ENCODE measurements at places on chromosomes 11 and 22. TPM values are rescaled to one million over a fixed set of nuclear protein-coding genes. Genes with fewer than 3 reads are reported as not detected.

GRCh38 chr22:37219533-37219932 is 7.3 kb upstream of the SSTR3 start:
- no peak for DNase-seq

- no peak for DNase-seq
These were observed 55.1 kb downstream of the DLG2 start for GRCh38 chr11:85572056-85572455.

Gene GGT1
- 9.4 TPM for total RNA-seq

DNA sequence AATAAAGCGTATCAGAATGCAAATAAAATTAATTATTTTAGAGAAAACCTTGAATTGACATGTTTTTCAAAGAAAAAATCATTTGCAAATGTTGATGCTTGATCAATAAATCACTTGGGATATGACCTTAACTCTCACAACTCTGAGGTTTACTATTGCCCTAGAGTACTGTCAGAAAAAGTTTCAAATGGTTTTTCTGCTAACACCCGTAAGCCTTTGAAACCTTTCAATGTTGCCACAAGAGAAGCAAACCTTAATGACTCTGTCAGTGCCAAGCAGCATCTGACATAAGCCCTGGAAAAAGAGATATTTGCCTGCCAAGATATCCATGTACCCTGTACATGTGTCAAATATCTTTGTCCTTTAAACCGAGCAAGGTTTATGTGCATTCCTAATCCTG is 384.3 kb upstream of the ARHGAP42 start:
- no peak for DNase-seq

DNA sequence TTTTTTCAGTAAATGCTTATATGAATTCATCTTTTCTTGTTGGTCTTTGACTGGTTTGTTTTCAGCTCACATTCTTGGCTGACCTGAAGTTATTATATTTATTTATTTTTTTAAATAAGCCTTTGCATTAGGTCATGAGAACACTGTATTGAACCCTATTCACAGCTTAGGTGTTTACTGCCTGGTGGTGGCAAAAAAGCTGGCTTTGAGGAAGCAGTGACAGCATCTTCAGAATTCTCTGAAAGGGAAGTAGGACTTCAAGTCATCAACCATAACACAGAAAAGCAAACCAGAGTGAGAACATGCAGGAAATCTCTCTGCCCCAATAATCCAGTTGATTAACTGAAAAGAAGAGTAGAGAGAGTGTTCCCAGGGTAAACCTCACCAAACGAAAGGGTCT is 30.3 kb upstream of the MMP13 start:
- no peak for DNase-seq

Gene MAPK1
- total RNA-seq = 22.1 TPM

DNA sequence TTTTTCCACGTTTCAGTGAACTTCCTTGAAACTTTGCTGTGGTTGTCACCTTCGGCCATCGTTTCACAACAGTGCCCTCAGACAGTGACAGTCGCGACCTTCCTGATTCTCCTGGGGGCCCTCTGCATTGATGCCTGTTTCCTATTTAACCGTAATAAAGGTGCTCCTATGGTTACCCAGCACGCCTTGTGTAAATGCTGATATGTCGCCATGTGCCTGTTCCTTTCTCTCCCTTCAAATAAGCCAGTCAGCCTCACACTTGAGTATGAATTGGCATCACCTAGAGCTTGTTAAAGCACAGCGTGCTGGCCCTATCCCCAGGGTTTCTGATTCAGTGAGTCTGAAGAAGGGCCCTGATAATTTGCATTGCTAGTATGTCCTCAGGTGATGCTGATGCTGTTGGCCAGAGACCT is 104.8 kb downstream of the MICAL2 start:
- no peak for DNase-seq

- no peak for DNase-seq
These were observed 42.4 kb downstream of the KCNJ4 start for GRCh38 chr22:38412435-38413084.

DNA sequence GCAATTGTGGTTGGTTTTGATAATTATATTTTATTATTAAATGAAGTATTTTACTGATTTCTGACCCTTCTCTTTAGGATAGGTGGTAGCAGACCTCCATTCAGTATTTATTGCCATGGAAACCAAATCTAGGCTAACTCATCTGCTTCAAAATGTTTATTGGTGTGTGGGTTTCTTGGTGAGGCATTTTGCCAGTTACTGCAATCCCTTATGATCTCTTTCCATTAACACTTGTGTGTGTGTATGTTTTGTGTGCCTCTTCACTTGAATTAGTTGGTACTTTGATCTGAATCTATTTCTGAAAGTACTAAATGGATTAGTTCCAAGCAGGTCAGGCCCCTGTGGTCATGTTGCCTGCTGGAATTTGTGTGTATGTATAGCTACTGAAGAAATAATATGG is 184.4 kb upstream of the C11orf87 start:
- DNase-seq = no peak

Gene GAL
- not detected for total RNA-seq

- no peak for DNase-seq
These were observed 51.8 kb downstream of the THAP12 start for GRCh38 chr11:76329084-76329648.

DNA sequence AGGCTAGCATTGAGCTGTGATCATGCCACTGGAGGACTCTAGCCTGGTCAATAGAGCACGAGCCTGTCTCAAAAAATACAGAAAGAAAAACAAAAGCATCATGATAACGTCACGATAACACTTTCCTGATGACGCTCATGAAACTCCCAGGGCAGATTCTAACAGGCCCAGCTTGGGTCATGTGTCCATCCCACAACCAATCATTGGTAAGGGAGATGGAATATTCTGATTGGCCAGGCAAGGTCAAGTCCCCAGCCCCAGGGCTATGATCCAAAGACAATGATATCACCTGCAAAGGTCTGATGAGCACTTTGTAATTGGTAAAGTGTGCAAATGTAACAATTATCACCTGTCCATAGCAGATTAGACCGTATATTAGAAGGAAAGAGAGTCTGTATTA is 21.5 kb upstream of the DDX6 start:
- no peak for DNase-seq

GRCh38 chr11:68028802-68029545 is 1.5 kb upstream of the NDUFS8 start:
- DNase-seq = no peak

Gene RTN4R
- 3.2 TPM for total RNA-seq

DNA sequence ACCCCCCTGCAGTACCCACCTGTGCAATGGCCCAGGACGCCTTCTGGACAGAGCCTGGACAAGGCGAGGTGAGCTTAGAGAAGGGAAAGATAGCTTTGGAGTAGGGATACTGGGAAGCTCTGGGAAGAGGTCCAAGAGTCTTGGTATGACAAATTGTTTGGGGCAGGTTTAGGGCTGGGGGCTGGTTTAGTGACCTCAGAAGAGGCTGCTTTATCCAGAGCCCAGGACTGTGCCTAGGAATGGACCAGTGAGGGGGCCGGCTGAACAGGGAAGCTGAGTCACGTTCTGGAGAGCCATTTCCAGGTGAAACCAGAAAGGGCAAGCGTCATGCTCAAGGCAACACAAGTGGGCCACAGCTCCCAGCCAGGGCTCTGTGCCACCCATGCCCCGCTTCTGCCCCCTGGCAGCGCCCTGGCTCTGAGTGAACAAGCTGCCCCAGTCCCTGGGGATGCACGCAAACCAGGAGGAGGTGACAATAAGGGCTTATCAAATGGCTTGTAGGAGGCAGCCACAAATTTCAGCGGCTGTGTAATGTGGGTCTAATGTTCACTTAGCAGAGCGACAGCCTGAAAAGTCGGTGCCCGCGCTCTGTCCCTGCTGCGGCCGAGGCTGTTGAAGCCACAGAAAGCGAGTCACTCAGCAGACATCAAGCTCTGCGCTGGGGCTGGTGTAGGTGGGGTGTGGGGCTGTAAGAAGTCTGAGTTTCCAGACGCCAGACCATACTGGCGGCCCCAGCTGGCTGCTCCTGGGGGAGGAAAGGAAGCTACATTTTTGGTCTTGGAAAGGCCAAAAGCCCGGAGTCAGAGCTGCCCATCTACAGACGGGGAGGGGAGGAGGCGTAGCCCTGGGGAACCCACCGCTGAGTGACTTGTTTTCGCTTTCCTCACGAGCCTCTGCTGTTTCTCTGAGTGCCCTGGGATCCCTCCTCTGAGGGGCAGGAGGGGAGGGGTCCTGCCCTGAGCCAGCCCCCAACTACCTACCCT is 18.3 kb upstream of the SYT7 start:
- peak; percentile 44 for DNase-seq

DNA sequence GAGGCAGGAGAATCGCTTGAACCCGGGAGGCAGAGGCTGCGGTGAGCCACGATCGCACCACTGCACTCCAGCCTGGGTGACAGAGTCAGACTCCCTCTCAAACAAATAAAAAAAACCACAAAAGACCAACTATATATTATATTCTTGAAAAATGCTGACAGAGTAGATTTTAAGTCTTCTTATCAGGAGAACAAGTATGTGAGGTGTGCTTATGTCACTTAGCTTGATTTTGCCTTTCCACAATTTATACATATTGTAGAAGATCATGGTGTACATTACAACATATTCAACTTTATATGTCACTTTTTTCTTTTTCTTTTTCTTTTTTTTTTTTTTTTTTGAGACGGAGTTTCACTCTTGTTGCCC is 24.1 kb upstream of the CARS1 start:
- no peak for DNase-seq

GRCh38 chr22:40325315-40325714 is 21.0 kb upstream of the ADSL start:
- no peak for DNase-seq

DNA sequence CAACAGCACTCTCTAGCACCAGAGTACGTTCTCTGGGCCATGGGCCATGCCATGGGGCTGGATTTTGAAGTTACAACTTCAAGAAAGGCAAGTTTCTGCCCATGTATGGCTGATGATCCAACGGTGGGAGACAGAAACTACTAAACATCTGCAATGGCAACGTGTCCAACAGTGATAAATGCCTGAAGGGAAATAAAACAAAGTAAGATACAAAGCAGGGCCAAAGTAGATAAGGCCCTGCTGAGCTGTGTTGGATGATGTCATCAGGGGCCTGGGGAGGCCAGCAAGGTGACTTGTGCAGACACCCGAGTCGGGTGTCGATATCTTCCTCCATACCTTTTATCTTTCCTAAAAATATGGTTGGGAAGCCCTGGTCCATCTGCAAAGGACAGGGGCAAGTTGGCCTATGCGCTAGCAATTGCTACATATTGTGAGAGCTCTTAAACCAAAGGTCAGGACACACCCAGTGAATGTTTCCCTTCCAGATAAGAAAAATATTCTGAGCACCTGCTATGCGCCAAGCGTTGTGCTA is 487.2 kb downstream of the MN1 start:
- no peak for DNase-seq

GRCh38 chr22:39526736-39527171 is 5.8 kb downstream of the RPS19BP1 start:
- DNase-seq = no peak

GRCh38 chr22:26457661-26458272 is 25.8 kb downstream of the HPS4 start:
- no peak for DNase-seq

- DNase-seq = peak; percentile 58
These were observed 108.8 kb upstream of the CD44 start for GRCh38 chr11:35029979-35030682.

DNA sequence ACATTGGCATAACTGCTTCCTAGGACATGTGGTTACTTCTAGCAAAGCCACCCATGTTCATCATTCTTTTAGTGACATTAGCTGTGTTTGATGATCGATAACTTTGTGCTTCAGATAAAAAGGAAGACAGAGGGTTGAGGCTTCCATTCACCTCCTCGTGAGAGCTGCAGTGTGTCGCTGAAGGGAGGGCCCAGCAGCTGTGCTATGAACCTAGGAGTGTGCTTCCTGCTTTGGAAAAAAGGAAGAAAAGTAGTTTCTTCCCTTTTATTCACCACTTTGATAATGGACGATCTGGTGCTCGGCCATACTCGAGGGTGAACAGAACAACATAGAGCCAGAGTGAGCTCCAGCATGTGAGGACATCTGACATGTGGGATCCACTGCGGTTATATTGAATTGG is 6.1 kb upstream of the RFPL2 start:
- no peak for DNase-seq

Gene PCF11
- total RNA-seq = 20.7 TPM

Gene TBX10
- total RNA-seq = not detected

Gene ANO1
- 0.37 TPM for total RNA-seq

- DNase-seq = no peak
These were observed 58.4 kb downstream of the RPUSD4 start for GRCh38 chr11:126153006-126153405.

Gene LUZP2
- total RNA-seq = 0.25 TPM

Gene UQCR10
- total RNA-seq = 85.1 TPM

Gene IFITM10
- total RNA-seq = 2.0 TPM

DNA sequence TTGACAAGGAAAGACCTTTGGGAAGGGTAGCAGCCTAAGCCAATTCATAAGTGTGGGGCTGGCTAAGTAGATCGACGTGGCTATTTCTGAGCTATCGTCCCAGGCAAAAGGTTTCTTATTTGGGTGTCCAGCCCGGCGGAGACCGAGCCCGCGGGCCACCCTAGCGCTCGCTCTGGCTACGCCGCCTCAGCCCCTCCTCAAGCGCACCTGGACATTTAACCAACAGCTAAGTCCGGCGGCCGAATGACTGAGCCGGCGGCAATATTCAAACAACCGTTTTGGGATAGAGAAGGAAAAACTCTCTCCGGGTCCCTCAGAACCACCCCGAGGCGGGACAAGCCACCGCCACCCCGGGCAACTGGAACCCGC is 457 bp downstream of the RNF141 start:
- peak; percentile 15 for DNase-seq

Gene POU2AF3
- total RNA-seq = 2.3 TPM

Gene RAB1B
- total RNA-seq = 98.6 TPM

DNA sequence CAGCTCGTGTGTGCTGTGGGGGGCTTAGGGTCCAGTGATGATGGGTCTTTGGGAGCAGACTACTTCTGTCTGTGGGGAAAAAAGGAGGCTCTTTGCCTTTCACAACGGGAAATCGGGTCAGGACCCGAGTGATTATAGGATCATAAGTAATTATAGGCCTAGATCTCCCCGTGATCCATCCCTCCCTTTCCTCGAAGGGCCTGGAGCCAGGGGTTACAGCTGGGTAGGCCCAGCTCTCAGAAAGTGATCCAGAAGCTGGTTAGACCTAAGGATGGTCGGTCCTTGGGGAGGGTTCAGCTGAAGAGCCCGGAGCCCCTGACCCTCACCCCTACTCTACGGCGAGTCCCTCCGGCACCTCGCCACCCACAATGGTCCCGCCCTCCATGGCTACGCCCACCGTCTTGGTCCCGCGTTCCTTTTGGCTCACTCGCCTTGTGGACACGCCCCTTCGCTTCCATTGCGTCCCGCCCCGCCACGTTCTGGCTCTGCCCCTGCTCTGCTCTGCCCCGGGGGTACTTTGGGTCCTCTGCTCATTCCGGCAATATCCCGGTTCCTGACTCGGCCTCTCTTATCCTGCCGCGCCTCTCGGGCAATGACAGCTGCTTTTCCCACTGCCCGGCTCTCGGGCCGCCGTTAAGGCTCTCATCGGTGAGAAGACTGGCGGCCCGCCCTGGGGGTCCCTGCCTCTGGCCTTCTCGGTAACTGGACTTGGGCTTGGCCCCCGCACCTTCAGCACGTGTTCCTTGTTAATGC is 5.0 kb downstream of the IGSF22 start:
- no peak for DNase-seq

- DNase-seq = no peak
These were observed 3.5 kb downstream of the INPP5J start for GRCh38 chr22:31126128-31126868.

Gene ANGPTL5
- not detected for total RNA-seq

Gene PATE4
- not detected for total RNA-seq

- DNase-seq = no peak
These were observed 22.5 kb upstream of the MPPED1 start for GRCh38 chr22:43389227-43389836.

Gene UPK3A
- not detected for total RNA-seq
